GF-D8 (cell line): ENCODE measurements at places on chromosomes 7 and 10.
A peak's percentile ranks its signal among the peaks of the same experiment; 100 is the strongest.

DNA sequence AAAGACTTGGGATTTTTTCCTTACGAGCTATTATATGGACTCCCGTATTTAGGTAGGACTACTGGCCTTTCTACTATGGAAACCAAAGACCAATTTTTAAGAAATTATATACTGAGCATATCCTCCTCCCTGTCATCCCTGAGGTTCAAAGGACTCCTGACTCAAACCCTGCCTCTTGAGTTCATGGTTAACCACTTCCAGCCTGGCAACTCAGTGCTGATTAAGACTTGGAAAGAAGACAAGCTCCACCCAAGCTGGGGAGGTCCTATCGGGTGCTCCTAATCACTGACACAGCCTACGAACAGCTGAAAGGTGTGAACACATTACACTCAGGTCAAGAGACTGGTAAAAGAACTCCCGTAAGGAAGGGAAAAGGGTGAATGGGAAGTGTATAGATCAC is 66.8 kb downstream of the LYZL2 start:
- no peak for DNase-seq

DNA sequence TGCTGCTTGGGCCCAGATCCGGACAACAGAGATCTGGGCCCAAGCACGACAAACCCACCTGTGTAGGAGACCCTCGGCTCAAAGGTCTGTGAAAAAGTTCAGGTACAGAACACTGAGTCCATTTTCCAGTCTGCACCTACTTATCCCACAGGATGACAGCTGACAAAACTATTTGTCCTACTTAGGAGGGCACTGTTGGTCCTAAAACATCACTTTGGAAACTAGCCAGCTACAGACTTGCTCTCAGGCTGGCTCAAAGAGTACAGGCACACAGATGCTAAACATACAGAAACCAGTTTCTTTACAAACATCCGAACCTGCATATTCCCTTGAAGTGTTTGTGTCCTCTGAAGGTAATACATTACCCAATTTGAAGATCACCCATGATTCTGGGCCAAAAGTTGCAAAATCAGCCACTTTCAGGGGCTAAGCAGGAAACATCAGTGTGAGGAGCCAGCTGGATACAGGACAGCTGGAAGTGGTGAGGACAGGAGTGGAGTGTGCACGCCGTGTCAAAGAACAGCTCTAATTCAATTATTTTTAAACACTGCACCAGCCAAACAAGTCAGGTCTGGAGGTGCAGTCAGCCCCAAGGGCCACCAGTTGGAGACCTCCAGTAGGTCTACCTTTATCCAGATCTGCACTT is 88.5 kb downstream of the NOC3L start:
- DNase-seq: no peak

DNA sequence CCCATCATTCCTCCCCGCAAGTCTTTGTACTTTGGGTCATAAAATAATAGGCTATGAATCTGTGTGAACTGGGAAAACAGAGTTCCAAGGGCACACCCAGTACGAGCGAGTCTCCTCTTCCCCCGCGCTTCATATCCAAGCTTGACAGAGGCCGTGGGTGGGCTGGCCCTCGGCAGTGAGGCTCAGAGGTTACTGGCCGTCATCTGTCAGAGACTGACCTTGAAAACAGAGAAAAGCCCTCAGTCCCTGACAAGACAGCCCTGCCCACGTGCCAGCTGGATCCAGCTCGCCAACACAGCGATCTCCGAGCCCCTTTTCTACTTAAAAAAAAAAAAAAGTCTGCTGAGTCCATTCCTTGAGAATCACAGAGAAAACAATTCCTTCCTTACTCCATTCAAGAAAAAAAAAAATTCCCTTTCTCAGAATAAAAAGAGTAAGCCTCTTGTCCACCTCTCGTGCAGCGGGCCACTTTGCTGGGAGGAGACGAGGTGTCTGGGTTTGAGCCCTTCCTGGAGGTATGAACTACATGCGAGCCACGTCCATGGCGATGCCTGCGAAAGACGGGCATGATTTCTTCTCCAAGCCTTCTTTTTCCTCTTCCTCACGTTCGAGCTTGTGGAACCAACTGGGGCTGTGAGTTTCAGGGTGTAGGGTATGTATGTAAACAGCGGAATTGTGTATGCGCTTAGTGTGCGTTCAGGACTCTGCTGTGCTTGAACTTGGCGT is 744 bp upstream of the BICC1 start:
- DNase-seq: no peak

GRCh38 chr7:38168890-38169570 is 9.0 kb upstream of the STARD3NL start:
- no peak for DNase-seq

DNA sequence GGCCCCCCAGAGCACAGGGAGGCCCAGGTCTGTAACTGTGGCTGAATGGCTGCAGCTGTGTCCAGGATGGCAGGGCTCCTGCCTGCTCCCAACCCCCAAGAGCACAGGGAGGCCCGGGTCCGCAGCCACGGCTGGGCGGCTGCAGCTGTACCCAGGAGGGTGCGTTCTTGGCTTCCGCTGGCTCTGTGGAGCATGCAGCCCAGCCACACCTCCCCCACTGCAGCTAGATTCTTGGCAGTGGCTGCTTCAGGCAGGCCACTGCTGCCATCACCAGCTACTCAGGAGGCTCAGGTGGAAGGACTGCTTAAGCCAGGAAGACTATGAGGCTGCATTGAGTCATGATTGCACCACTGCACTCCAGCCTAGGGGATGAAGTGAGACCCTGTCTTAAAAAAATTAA is 27.9 kb downstream of the C7orf25 start:
- no peak for DNase-seq

DNA sequence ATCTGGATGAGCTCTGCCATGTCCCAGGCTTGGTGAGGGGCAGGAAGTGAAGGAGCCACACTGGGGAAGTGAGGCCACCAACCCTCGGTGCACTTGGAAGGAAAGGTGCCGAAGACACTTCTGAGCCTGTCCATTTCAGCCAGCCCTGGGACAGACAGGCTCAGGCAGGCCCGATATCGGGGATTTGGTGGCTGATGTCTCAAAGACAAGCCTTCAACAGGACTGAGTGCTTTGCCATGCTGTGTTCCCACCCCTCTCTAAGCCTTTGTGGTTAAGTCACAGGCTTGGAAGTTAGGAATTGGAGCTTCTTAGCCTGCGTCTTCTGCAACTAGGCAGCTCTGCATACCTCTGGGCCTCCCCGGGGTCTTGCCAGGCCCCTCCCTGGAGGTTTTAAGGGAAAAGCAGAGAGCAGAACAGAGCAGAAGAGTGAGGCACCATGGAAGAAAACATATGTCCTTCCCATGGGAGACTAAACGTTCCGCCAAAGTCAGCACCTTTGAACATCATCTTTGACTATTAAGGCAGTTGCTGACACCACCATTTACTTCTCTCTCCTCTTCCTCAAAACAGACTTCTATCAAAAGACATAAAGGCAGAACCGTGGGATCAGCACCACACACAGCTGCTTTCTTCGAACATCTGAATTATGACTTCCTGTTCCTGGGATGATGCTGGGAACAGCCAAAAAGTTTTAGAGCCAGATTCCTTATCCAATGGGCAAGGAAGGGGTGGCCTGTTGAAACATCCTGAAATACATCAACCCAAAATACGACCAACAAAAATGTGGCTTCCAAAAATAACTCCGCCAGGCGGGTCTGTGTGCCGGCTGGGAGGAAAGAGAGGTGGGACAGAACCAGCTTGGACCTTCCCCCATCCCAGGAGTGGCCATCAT is 71.8 kb downstream of the AFAP1L2 start:
- no peak for DNase-seq

GRCh38 chr7:37441386-37441760 is 7.3 kb downstream of the ELMO1 start:
- peak; percentile 62 for DNase-seq

DNA sequence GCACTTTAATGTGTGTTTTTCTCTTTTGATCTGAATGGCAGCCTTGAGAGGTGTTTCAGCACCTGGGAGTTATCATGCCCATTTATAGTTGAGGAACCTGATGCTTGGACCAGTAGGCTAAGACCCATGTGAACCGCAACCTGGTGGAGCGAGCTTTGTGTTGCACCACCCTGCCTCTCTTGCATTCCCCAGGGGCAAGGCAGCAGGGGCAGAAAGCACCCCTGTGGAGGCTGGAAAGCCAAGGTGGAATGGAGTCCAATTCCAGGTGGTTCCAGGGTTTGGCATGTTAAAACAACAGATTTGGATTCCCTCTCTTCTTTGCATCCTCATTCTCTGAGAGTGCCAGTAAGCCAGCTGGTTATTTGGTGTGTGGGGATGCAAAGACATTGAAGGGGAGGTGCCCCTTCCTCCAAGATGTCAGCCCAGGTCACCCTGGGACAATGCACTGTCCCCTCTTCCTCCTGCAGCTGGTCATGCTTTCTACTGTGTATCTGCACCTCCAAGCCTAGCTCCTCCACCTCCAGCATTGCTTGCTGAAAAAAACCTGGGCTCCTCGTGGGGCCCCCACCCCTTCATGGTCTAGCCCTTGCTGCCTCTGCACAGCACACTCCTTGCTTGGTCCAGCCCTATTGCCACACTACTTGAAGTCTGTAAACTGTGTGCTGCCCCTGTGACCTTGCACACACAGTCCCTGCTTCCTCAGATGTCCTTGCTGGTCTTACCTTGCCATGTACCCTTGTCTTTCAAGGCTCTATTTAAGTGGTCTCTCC is 5.6 kb upstream of the CDH23 start:
- DNase-seq: no peak

- no peak for DNase-seq
Measured at GRCh38 chr10:20313665-20314064, 497.4 kb downstream of the PLXDC2 start.

- DNase-seq: no peak
Measured at GRCh38 chr7:90709501-90710465, 113.7 kb downstream of the CDK14 start.

DNA sequence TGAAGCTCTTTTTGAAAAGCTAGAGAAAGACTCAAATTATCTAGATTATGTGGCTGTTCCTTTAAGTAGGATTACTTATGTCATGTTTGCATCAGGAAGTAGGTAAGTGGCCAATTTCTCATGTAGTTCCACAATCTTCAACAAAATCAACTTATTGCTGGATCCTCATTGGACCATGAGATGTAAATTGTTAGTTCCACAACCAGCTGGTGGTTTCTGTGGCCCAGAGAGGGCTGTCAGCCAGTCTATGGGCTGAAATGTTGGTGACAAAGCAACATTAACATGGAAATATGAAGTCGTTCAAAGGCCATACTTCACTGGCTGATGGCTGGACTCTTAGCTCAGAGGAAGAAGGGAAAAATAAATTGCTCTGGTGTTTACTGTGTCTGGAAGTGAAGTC is 157.9 kb downstream of the PLXDC2 start:
- no peak for DNase-seq

DNA sequence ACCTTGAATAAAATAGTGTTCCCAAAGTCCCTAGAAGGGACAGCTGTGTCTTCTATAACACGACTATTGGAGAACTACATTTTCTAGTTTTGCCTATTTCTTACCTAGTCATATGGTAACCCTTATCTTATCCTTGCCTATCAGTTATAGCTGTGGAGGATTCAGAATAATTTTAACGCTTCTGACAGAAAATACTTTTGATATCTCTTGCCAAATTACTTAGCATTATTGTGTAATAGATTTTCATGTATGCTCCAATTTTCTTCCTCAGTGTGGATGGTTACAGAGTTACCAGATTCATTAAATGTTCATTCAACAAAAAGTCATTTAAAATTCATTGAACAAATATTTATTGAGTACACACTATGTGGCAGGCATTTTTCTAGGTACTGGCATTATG is 34.6 kb upstream of the LSM8 start:
- DNase-seq: no peak

DNA sequence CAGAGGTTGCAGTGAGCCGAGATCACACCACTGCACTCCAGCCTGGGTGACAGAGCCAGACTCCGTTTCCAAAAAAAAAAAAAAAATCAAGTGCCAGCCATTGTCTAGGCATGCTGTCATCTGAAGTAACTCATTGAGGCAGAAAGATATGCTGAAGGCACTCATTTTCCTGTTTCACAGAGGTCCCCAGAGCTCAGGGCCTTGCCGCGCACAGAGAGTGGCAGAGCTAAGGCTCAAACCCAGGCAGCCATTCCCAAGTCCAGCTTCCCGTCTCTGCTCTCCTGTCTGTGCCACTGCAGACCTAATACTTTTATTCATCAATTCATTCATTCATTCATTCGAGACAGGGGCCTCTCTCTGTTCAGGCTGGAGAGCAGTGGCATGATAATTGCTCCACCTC is 3.5 kb downstream of the GRIFIN start:
- DNase-seq: no peak

GRCh38 chr10:132300582-132300981 is 7.2 kb downstream of the STK32C start:
- DNase-seq: no peak

- no peak for DNase-seq
Measured at GRCh38 chr10:10551596-10552301, 465.9 kb upstream of the CELF2 start.
